ENCODE measurements at places on chromosomes 12 and 14.

DNA sequence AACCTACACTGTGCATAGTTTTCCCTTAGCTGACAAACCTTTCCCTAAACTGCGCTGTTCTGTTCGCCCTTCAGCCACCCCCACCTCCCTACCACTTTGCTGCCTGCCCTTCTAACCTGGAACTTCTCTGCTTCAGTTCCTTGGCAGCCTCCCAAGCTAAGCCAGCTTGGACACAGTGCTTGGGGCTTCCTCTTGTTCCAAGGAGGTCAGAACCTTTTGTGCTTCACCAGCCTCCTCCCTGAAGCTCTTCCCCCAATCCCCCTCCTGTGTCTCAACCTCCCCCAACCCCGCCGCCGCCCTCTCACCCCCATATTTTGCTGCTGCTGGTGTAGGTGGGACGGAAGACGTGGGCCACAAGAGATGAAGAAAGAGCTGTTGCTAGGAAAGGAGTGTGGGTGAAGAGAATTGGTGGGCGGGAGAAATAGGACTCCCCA lies 8.1 kb upstream of the RIC8B start:
- no peak for DNase-seq

DNA sequence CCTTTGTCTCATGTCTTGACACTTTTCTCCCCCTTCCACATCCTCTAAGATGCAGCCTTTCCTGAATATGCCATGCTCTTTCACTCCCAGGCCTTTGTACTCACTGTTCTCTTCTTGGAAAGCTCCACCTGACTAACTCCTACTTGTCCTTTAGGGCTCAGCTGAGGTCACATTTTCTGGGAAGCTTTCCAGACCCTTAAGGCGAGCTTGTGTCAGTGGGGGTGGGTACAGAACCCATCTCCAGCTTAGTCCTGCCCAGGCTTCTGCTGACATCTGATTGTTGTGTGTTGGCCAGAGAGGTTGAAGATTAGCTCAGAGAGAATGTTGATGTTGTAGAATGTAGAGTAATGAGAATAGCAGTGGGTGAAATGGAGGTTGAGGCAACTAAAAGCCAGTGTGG lies 2.9 kb upstream of the TSFM start:
- DNase-seq = no peak

GRCh38 chr12:9383585-9383984 lies 175.4 kb upstream of the PZP start:
- no peak for DNase-seq

DNA sequence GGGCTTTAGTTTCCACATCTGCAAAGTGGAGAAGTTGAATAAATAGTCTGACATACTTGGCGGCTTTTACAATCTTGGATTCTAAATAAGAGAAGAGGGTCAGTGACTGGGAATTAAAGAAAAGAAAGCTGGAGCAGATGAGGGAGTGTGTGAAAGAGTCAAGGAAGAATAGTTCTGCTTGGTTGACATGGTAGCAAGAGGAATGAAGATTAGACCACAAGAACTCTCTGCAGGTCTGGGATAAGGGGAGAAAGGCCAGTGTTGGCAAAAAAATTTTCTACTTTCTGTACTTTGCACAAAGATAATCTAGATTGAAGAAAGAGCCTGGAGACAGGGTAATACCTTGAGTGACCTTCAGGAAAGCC lies 5.9 kb downstream of the ITGB7 start:
- no peak for DNase-seq

- DNase-seq = no peak
Measured at GRCh38 chr14:50544911-50545310, 12.5 kb upstream of the MAP4K5 start.

- DNase-seq = peak; percentile 80
Measured at GRCh38 chr12:120079411-120080400, 36.8 kb downstream of the RAB35 start.

DNA sequence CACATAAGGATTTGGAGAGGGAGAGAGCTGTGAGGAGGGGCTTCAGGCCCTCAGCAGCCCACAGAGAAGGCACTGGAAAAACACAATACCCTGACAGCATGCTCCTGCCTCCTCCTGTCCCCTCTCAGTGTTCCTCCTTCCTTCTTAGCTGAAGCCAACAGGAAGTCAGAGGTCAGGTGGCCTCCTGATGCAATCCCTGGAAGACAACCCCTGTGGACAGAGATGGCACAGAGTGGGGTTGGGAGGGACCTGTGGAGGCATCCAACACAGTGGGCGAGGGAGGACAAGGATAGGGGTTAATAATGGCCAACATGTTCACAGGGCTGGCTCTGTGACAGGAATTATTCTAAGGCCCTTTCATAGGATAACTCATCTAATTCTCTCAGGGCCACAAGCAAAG lies 15.4 kb upstream of the IFI27L2 start:
- DNase-seq = no peak

DNA sequence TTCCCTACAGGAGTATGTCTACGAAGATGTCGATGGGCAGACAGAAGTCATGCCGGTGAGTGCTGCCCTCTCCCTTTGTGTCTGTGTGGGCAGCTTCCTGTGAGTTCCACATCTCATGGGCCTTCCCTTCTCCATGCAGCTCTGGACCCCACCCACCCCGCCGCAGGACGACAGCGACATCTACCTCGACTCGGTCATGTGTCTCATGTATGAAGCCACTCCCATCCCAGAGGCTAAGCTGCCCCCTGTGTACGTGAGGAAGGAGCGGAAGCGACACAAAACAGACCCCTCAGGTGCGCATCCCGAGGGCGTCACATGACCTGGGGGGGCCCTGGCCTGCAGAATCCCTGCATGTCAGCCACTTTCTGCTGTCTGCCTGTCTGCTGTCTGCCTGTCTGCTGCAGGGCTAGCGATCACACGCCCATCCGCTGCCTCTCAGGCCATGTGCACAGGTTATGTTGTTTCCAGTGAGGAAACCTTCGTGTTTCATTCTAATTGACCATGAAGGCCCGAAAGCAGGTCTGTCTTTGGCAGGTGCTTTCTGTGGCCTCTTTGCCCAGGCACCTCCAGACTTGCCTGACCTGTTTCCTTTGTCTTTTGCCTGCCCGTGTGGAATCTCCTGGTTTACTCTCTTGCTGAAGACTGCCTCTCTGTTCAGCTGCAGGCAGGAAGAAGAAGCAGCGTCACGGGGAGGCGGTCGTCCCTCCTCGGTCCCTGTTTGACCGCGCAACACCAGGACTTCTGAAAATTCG lies 95.1 kb downstream of the EP400 start:
- DNase-seq = no peak

- no peak for DNase-seq
Measured at GRCh38 chr14:32003585-32003984, 73.5 kb upstream of the ARHGAP5 start.

GRCh38 chr12:116465856-116466255 lies 93.3 kb upstream of the MAP1LC3B2 start:
- DNase-seq = no peak

GRCh38 chr14:74630881-74631690 lies 19.0 kb upstream of the LTBP2 start:
- DNase-seq = no peak

- DNase-seq = no peak
Measured at GRCh38 chr12:42172441-42173210, 28.0 kb upstream of the GXYLT1 start.

- DNase-seq = no peak
Measured at GRCh38 chr12:10160617-10161385, 11.1 kb downstream of the OLR1 start.

- no peak for DNase-seq
Measured at GRCh38 chr12:103011974-103012763, 54.7 kb downstream of the ASCL1 start.

GRCh38 chr12:122681814-122682213 lies 21.3 kb downstream of the HCAR2 start:
- DNase-seq = no peak

- peak; percentile 58 for DNase-seq
Measured at GRCh38 chr14:37114002-37114401, 58.4 kb downstream of the SLC25A21 start.

DNA sequence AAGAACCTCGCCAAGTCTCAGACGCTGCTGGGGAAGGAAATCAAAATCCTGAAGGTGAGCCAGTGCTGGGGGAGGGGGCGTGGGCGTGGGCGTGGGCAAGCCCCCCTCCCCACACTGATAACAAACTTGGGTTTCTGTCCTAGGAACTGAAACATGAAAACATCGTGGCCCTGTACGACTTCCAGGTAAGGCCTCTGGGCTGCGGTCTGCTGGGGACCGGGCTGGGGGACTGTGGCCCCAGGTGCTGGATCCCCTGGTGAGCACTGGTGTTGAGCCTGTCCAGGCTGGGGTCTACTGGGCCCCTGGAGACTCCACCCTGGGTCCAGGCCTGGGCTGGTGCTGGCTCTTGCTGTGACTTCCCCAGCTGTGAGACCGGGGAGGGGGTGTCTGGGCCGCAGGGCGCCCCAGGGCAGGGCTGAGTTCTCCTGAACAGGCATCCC lies 1.2 kb downstream of the ULK1 start:
- no peak for DNase-seq

DNA sequence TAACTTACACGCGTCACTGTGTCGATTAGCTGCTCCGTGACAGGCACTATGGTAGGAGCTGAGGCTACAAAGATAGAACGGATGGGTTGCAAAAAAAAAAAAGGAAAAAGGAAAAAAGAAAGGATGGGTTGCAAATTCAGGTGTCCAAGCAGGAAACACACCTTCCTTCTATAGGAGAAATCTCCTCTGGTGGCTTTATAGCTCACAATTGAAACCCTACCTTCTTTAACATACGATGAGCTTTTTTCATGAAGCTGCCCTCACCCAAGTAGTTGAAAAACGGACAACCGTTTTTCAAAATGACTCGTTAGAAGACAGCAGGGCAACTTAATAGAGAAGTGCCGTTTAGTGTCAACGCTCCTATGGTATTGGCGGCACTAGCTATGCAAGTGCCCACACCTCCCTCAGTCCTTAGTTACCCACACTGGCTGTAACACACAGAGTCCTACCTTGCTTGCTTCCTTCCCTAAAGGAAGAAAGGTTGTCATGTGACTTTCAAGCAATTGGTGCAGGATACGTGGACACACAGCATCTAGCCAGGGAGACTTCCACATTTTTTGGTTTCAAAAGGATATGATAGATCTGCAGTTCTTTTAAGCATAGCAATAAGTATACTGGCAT lies 682 bp upstream of the TRIP11 start:
- DNase-seq = peak; percentile 39

GRCh38 chr14:50417853-50418252 lies 21.2 kb upstream of the CDKL1 start:
- no peak for DNase-seq

- no peak for DNase-seq
Measured at GRCh38 chr14:72528863-72529175, 365.1 kb downstream of the DPF3 start.

DNA sequence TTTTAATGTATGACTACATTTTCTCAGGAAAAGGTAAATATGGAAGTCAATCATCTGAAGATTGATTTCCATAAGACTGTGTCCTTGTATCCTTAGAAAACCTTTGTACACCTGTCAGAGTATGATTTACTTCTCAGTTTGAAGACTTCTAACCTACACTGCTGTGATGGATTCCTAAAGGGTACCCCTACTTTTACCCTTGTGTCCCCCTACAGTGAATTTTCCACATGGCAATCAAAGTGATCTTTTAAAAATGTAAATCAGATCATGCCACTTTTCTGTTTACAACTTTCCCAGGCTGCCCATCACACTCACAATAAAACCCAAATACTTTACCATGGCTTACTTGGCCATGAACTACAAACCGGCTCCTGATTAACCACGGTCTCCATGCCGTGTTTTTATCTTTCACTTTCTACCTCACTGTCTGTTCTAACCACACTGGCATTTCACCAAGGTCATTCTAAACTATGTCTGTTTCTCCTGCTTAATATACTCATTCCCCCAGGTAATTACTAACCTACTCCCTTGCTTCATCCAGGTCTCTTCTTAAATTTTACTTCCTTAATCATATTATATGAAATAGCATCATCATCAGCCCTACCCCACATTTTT lies 8.1 kb downstream of the DNAI7 start:
- DNase-seq = no peak

DNA sequence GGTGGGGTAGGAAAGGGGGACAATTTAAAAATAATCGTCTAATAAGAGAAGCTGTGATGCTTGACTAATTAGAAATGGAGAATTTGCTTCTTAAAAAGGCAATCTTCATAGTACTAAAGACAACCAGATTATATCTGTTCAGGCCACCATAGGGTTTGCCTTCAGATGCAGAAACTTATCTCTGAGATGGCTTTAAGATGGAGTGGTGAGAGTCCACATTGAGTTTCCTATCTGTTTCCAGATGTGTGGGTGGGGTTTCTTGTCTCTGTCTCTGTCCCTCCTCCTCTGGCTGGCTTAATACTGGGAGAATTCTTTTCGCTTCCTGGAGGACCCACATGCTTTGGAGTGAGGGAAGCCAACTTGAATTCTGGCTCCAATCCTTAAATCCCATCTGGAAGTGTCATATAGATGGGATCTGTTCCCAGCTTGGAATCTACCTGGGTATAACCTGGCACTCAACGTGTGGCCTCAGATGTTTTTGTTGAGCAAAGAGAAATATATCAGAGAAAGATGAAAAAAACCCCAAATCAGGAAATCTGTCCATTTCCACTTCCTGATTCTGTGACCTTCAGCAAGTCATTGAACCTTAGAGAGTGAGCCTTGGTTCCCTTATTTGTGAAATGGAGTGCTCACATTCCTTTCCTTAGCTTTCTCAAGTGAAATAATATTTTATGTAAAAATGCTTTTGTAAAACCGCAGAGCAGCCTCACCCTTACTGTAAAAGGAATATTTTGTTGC lies 66.4 kb downstream of the CHST11 start:
- no peak for DNase-seq

DNA sequence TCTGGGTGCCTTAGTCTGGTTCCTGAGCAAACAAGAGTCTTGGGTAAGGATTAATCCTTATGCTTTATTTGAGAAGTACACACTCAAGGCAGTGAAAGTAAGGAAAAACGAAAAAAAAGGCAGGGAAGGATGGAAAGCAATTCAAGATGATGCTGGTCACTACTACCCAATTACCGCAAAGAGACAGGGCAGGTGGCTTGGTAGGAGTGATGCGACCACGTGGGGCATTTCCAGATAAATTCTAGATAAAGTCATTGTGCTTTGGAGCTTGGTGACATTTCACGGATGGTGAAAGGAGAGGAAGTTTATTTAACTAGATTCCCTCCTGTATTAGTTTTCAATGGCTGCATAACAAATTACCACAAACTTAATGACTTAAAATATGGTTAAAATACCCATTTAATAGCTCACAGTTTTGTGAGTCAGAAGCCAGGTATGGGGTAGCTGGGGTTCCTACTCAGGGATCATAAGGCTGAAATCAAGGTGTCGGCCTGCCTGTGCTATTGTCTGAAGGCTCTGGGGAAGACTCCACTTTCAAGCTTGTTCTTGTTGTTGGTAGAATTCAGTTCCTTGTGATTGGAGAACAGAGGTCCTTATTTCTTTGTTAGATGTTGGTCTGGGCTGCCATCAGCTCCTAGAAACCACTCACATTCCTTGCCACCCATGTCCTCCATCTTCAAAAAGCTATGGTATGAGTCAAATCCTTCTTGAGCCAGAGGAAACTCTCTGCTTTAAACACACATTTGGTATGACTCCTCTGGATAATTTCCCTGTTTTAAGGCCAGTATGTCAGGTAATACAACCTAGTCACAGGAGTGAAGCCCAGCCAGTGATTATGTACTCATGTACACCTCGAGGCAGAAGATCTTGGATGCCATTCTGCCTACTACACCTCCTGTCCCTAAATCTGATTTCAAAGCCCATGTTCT lies 5.6 kb upstream of the HMGA2 start:
- DNase-seq = no peak

- DNase-seq = no peak
Measured at GRCh38 chr12:118185602-118186397, 49.9 kb downstream of the PEBP1 start.

Measured in RWPE1 (cell line).